ENCODE measurements at places on chromosomes 5 and 9. TPM values are rescaled to one million over a fixed set of nuclear protein-coding genes. Genes with fewer than 3 reads are reported as not detected.

The GPX8 gene
- total RNA-seq, result 136 TPM

DNA sequence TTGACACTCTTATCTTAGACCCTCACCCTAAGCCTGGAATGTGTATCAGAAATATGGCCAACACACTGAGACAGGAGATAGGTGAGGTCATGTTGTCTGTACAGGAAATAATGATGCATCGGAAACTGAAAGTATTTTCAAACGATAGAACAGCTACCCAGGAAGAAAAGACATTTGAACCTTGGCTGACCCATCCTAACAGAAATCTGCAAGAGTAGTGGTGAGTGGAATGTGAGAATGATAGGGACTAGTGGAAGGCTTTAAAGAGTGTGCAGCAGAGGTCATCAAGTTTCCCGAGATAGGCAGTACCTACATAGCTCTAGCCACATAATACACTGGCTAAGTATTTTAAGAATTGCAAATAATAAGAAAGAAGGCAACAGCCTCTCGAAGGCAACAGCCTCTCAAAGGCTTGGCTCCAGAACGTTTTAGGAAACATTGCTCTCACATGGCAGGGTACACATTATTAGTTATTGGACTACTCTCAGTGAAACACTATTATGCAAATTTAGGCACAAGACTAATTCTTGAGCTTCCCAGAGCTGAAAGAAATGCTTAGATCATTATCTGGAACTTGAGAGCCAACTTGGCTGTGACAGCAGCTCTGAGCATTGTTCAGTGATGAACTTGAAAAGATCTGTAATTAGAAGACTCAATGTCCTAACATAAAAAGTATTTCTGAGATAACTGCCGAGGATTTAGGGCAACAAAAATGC is 133.1 kb upstream of the FBXL7 start:
- DNase-seq, result no peak

DNA sequence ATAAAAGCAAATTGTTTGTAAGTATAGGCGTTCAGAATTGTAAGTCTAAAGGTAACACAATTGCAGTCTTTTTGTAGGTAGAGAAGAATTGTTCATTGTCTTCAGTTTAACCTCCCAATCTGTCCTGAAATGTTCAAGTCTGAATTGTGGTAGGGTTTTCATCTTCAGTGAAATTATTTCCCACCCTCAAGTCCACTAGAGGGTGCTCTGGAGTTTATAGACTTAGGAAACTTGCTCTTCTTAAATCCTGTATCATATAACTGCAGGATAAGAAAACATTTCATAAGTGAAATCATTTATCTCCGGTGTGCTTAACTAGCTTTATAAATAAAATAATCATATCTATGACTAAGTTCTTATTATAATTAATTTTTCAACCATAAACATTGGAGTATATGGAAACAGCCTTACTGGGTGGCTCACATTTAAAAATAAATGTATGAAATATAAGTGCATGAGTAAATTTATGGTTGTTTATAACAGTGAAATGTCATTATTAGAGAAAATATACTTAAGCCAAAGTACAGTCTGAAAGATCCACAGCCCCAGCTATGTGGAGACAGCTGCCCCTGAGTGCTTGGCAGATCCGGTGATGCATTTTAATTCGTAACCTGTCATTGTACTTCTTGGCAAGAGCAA is 182.4 kb upstream of the OTULINL start:
- DNase-seq, result peak; percentile 46

GRCh38 chr5:2688586-2688985 is 62.9 kb downstream of the IRX2 start:
- no peak for DNase-seq

- DNase-seq, result no peak
Measured at GRCh38 chr5:88956416-88956815, 73.4 kb upstream of the MEF2C start.

GRCh38 chr9:138040446-138041430 is 163.2 kb downstream of the CACNA1B start:
- DNase-seq, result no peak

- DNase-seq, result no peak
Measured at GRCh38 chr5:153896701-153897100, 142.0 kb downstream of the FAM114A2 start.
